HCT116 (cell line): ENCODE measurements at places on chromosomes 7 and 10. TPM values are rescaled to one million over a fixed set of nuclear protein-coding genes. Genes with fewer than 3 reads are reported as not detected.

DNA sequence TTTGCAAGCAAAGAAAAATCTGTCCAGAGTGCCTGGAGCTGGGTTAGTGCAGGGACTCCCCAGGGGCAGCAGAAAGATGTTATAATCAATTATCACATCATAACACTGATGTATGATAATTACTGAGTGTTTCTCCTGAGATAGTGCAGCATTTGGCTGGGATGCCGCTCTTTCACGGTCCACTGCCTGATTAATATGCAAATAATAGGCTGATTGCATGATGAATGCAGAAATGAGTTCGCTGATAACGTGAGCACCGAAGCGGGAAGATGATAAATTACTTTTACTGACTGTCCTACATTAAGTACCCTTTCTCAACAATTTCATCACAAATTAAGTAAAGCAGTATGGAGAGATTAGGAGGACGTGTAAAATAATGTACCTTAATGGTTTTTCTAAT lies 71.4 kb upstream of the SH2B2 start:
- no peak overlapping the region for H3K27ac ChIP-seq
- no peaks in the 10 kb centered on the region for H3K4me1 ChIP-seq
- no peaks in the 10 kb centered on the region for H3K27me3 ChIP-seq
- no peak overlapping the region for H3K4me3 ChIP-seq

GRCh38 chr7:70659263-70659662 lies 472.7 kb upstream of the GALNT17 start:
- H3K4me3 ChIP-seq, result no peak overlapping the region
- no peaks in the 10 kb centered on the region for H3K36me3 ChIP-seq
- no peaks in the 10 kb centered on the region for H3K4me1 ChIP-seq
- H3K27ac ChIP-seq, result no peak overlapping the region
- no peak for DNase-seq
- H3K27me3 ChIP-seq, result no peaks in the 10 kb centered on the region

GRCh38 chr7:452226-452751 lies 67.4 kb downstream of the PDGFA start:
- no peaks in the 10 kb centered on the region for H3K4me1 ChIP-seq
- DNase-seq, result no peak
- no peaks in the 10 kb centered on the region for H3K27me3 ChIP-seq
- no peak overlapping the region for H3K27ac ChIP-seq
- no peak overlapping the region for H3K4me3 ChIP-seq

DNA sequence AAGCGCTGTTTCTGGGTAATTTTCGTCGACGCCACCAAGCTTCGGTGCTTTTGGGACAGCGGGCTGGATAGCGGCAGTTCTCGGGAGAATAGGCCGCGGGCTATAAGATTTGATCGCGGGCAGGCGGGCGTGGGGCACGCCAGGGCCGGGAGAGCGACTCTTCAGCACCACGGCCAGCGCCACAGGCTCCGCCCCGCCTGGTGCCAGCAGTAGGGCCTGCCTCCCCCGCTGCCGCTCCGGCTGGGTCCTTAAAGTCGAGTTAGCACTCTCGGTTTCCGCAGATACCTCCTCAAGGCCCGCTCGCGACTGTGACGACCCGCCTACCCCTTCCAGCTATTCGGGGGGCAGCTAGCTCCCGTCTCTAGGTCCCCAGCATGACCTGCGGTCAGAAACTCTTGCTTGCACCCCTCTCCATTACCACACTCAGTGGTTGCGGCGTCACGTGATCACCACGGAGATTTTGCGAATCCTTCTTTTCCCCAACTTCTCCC lies 9.4 kb downstream of the NXPH1 start:
- no peaks in the 10 kb centered on the region for H3K4me1 ChIP-seq
- DNase-seq, result no peak
- H3K27ac ChIP-seq, result no peak overlapping the region
- H3K27me3 ChIP-seq, result peaks cover 4% of the 10 kb centered on the region; the same call in 1 of the 2 replicates

DNA sequence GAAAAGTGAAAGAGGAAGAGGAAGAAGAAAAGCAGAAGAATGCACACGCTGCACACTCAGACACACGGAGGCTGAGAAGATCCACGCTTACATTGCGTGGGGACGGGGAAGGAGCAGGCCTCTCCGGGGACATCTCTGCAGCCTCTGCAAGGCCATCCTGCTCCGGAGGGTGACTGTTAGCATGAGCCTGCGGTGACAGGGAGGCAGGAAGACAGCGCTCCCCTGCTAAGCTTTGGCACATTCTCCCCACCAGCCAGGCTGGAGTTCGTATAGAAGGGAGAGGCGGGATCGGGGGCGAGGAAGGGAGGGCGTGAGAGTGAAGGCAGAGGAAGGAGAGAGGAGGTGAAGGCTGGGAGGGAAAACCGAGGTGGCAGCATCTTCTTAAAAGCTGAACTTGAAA lies 366.0 kb upstream of the SHH start:
- no peaks in the 10 kb centered on the region for H3K27me3 ChIP-seq
- H3K27ac ChIP-seq, result no peak overlapping the region

DNA sequence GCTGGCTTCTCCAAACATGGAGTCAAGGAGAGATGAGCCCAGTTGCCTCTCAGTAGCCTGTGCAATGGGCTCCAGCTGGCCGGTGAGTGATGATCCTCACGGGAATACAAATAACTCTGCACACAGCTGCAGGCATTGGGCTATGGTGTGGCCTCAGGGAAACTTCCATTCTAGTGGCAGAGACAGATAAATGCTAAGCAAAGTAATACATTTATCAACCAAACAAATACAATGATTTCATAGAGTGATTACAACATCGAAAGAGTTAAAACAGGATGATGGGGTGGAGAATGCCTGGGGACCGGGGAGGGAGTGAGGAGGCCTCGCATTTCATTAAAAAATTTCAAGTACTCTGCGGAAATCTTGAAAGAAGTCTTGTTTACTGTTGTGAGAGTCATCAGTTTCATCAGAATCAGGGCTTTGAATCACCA lies 15.0 kb upstream of the AKR1B1 start:
- H3K27me3 ChIP-seq, result no peaks in the 10 kb centered on the region
- H3K4me3 ChIP-seq, result no peak overlapping the region
- no peak overlapping the region for H3K27ac ChIP-seq
- no peaks in the 10 kb centered on the region for H3K36me3 ChIP-seq
- H3K4me1 ChIP-seq, result peaks cover 9% of the 10 kb centered on the region

PLXNA4 gene
- total RNA-seq, result not detected
